ENCODE measurements at places on chromosomes 13 and 19.
A peak's percentile ranks its signal among the peaks of the same experiment; 100 is the strongest.

DNA sequence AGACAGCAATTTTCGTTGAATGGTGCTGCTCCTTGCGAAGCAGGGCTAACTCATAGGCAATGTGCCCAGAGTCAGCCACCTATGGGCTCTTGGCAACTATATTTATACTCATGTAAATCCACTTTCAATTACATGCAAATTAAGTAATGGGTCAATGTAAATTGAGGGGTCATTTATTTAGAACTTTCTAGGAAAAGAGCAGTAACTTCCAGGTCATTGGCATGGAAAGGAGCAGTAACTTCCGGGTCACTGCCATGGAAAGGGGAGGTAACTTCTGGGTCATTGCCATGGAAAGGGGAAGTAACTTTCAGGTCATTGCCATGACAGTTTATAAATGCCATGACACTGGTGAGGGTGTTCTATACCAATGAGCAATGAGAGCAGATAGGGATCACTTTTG lies 11.6 kb downstream of the KLK4 start:
- DNase-seq = no peak

- DNase-seq = no peak
These were observed 5.0 kb downstream of the FUZ start for GRCh38 chr19:49807904-49808675.

- no peak for DNase-seq
These were observed 15.2 kb upstream of the KCTD15 start for GRCh38 chr19:33781415-33781935.

- DNase-seq = peak; percentile 38
These were observed 2.1 kb downstream of the PNMA8C start for GRCh38 chr19:46426506-46427162.

DNA sequence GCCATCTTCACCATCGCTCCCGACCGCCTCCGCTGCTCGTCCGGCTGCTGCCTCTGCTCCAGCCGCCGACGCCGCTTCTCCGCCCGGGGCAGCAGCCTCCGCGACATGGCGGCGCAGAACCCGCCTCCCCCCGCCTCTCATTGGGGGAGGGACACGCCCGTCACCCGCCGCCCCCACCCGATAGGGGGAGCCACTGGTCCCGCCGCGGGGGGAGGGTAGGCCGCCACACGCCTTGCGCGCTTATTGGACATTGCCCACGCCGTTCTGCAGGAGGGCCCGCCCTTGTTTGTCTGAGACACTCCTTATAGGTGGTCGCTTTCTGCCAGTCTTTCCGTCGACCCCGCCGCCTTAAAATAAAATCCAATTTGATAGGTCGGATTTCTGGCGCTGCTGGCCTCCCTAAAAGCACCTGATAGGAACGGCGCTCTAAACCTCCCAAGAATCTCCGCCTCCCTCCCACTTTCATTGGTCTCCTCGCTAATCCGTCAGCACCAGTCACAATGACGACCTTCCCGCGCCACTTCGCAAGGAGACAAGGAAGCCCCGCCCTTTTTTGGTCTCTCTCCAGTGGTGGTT lies at the start of gene HNRNPL:
HNRNPL (minus strand) TSS at position 127 of the 576 bp plus-strand sequence; CDS start at position 107, 20 bp downstream.
- DNase-seq = peak; percentile 97

GRCh38 chr19:30028992-30029343 lies 86.9 kb downstream of the URI1 start:
- DNase-seq = no peak

DNA sequence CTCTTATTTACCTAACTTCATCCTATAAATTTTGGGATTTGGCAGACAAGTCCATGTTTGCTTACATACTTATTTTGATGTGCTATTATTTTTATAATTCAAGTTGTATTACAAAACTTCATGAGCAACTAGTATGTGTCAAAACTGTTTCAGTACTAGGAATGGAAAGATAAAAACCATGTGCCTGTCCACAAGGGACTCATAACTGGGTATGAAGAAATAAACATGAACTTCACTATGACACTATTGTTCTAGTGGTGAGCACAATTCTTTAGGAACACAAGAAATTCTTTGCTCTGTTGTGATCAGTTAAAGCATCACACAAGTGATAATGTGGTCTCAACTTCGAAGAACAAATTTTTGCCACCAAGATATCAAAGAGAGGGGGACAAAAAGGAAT lies 97.5 kb upstream of the FBXL3 start:
- DNase-seq = no peak

DNA sequence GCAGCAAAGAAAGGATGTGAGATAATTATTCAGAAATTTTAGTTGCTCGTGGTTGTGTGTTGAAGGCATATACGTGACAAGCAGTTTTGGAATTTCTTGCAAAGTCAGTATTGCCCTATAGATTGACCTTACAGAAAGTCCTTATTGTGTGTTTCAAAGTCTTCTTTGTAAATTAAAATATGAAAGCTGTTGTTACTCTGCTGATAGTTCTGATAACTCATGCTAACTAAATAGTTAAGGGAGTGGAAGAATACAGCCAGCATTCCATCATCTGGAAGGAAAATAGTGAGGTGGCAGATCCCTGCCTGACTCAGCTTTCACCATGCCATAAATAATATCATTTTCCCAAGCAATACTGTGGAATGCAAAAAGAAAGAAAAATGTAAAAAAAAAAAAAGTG lies 27.2 kb downstream of the WASF3 start:
- no peak for DNase-seq

- DNase-seq = no peak
These were observed 20.2 kb downstream of the TMEM150B start for GRCh38 chr19:55304980-55305379.

DNA sequence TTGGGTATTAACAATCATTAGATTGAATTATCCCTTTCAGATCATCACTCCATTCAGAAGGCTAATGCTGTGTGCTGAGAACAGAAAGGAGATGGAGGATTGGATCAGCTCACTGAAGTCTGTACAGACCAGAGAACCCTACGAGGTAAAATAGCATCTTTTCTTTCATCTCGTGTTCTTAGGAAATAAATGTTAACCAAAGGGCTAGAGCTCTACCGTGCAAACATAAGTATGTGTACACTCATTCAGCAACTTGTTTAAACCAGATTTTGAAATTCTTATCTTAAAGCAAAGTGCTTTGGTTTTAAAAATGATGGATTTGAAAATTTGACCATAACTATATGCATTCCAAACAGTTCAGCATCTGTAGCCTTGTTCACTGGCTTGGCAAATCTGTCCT lies 106.8 kb downstream of the DGKH start:
- no peak for DNase-seq

DNA sequence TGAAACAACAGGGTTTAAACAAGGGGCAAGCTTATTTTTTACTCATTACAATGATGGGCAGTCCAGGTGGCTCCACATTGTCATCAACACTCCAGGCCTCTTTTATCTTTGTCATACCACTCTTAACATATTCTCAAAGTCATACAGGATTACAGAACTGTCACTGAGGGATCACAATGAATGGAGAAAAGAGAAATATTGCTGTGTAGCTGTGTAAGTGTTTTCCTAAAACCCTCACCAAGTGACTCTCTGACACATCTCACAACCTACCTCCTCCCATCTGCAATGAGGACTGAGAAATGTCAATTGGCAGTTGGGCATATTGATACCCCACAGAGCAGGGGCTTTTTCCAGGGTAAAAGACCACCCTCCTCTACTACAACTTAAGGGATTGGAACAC lies 562.1 kb downstream of the TBC1D4 start:
- DNase-seq = no peak

- no peak for DNase-seq
These were observed 10.9 kb downstream of the EXOC3L2 start for GRCh38 chr19:45234089-45234869.

DNA sequence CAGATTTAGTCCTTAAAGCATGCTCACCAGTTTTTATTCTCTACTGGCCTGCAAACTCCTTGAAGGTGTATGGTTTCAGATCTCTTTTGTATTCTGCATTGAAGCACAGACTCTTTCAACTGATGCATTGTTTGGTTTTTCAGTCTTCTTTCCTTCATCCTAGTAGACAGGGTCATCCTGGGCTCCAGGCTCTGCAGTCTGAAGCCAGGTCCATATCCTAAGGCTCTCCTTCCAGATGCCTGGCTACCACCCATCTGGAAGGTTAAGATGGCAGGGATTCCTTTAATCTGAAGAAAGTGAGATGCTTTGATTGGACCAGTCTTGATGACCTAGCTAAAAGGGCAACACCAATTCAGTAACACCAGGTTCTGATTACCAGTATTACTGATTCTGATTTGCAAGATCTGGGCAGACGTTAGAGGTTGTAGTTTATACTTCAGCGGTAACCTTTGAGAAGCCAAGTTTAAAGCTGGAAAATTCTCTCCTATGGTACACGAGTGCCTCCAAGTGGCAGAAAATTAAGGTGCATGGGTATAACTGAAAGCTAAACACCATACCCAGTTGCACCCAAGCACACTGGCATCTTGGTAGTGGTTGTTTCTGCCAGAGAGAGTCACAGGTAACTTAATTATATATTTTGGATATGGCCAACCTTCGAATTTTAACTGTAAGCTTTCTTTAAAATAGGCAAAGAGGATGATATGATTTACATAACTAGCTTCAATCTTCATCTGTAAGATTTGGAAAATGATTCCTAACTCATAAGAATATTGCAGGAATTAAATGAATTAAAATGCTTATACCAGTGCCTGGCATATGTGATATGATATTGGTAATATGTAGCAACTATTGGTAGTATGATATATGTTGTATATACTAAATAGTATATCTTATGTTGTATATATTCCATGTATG lies 1651.9 kb upstream of the MIR17HG start:
- peak; percentile 2 for DNase-seq

DNA sequence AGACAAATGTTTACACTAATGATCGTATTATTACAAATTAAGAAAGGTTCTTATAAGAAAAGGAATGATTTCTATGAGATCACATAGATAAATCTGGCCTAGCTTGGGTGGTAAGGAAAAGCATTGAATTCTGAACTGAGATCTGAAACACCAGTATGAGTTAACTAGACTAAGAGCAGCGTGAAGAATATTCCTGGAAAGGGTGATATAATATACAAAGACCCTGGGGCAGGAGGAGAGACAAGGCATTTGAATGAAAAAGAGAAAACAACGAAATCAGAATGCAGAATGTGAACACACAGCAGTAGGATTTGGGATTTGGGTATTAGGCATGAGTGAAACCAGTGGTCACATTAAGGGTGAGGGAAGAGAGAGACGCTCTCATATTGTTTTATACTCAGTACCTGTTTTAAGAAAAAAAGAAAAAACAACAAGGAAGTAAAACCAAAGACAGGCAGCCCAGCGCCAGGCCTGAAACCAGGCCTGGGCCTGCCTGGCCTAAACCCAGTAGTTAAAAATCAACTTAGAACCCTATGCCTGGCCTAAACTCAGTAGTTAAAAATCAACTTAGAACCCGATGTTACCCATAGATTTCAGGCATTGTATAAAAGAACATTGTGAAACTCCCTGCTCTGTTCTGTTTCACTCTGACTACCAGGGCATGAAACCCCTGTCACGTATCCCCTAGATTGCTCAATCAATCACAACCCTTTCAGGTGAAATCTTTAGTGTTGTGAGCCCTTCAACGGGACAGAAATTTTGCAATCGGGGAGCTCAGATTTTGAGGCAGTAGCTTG lies 287.1 kb downstream of the ITGBL1 start:
- DNase-seq = no peak

GRCh38 chr19:38838208-38838985 lies 6.8 kb upstream of the ECH1 start:
- DNase-seq = no peak

DNA sequence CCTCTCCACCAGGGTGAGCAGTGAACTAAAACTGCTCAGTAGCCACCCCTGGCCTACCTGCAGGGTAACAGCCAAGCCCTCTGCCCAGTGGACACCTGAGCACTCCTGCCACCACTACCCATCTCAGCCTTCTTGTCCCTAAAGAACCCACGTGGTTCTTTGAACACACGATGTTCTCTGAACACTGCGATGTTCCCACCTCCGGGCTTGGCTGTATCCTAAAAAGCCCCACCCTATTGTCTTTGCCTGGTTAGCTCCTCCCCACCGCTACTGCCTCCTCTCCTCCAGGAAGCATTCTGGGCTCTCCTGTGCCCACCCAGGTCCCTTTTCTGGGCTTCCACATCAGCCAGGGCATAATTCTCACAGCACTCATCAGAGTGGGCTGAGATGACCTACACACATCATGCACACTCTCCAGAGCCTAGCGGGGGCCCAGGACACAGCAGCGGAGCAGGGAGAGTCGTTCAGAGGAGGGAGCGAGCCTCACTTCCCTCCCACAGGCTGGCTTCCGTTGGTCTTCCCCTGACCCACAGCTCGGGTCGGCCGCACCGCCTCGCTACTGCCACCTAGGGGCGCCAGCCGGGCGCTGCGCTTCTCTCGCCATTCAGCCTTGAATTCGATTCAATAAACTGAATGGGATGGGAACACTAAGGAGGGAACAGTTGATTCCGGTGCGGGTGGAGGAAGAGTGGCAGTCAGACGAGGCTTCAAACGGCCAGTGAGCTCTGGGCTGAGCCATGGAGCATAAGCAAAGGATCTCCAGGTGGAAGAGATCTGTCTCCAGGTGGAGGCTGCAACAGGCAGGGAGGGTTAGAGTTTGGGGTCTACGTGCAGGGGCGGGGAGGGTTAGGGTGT lies 3.2 kb downstream of the ELAVL1 start:
- peak; percentile 55 for DNase-seq

- no peak for DNase-seq
These were observed 16.0 kb downstream of the SPATA13 start for GRCh38 chr13:24176351-24177101.

DNA sequence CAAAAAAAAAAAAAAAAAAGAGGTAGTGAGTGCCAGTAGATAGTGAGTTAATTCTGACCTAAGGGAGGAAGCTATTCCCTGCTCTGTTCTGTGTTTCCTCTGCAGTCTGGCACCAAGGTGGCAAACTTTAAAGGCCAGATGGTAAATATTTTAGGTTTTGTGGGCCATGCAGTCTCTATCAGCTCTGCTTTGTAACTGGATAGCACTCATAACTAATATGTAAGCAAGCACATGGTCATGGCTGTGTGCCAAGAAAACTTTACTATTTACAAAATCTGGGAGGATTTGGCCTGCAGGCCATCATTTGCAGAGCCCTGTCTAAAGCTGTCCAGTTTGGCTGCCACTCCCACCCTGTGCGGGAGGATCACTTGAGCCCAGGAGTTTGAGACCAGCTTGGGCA lies 4.3 kb downstream of the PIN1 start:
- DNase-seq = no peak

DNA sequence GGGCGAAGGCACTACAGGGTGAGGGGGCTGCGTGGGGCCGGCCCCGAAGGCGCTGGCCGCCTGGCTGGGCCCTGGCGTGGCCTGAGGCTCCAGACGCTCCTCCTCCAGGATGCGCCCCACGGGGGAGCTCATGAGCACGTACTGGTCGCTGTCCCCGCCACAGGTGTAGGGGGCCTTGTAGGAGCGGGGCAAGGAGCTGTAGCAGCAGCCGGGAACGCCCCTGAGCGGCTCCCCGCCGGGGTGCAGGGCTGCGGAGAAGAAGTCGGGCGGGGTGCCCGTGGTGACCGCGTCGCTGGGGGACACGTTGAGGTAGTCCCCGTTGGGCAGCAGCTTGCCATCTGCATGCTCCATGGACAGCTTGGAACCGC lies 3.0 kb downstream of the IRS2 start:
- no peak for DNase-seq

DNA sequence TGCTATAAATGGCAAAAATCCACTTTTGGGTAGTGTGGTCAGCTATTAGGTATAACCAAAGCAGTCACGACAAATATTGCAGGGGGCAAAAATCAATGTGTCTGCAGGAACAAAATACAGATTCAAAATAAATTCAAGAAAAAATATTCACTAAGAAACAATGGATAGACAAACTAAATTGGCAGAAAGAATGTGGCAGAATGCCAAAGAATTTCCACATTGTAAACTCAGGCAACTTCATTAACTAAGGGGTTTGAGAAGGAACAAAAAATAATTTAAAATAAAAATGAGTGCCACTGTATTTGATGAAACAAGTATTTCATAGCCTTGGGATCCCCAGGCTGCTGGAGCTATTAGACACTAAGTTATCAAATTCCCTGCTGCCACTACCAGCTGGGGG lies 193.1 kb downstream of the VWA8 start:
- no peak for DNase-seq
